Memory B cell (primary cell): ENCODE measurements at places on chromosomes 2 and 18.

DNA sequence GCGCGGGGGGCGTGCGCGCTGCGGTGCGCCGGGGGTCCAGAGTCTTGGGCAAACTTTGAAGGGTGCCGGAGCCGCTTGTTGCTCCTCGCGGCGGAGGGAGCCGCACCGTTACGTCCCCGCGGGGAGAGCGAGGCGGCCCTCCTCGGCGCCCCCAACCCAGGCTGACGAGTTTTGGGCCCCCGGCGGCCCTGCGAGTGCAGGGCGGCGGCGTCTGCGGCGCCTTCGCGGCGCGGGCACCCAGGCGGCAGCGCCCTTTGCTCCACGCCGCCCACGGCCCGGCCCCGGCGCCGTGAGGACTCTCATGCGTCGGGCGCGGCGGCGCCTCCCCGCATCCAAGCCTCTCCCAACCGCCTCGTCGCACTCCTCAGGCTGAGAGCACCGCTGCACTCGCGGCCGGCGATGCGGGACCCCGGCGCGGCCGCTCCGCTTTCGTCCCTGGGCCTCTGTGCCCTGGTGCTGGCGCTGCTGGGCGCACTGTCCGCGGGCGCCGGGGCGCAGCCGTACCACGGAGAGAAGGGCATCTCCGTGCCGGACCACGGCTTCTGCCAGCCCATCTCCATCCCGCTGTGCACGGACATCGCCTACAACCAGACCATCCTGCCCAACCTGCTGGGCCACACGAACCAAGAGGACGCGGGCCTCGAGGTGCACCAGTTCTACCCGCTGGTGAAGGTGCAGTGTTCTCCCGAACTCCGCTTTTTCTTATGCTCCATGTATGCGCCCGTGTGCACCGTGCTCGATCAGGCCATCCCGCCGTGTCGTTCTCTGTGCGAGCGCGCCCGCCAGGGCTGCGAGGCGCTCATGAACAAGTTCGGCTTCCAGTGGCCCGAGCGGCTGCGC lies 814 bp downstream of the FZD7 start:
- peak; percentile 45 for DNase-seq

DNA sequence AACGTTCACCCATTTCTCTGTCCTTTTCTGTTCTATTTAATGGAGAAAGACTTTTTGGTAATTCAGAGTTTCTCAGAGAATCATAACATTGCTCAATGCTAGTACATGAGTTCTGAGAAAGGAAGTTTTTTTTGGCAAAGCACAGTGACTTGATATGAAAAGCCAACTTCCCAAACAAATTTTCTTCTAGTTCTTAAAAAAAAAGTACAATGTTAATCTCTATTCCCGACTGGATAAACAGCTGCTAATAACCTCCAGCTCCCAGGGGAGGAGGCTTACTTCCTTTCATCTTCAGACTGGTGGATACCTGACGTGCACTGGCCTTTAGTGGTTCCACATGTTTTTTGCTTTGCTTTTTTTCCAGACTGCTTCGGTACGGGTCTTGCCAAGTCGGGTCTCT lies 284.6 kb upstream of the CCDC68 start:
- DNase-seq, result no peak

- DNase-seq, result no peak
Observed at GRCh38 chr2:173148520-173148919, 72.9 kb downstream of the MAP3K20 start.

DNA sequence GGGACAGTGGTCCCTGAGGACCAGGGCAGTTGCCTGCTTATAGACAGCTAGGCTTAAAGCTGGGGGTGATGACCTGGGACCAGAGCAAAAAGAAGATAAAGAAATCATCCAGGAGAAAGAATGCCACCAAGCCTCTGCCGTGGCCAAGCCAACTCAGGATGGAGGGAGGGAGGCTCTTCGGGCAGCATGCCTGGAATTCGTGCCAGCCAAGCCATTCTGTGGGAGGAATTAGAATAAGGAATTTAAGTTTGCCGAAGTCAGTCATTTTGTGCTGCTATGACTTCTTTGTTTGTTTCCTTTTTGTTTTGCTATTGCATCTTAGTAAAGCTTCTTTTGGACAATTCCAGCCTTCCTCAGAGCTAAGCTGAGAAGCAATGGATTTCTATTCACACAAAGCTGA lies 124.1 kb downstream of the EN1 start:
- no peak for DNase-seq

GRCh38 chr2:48343571-48344440 lies 186.1 kb upstream of the STON1 start:
- DNase-seq, result no peak

- DNase-seq, result no peak
Observed at GRCh38 chr2:64025741-64026140, 6.5 kb upstream of the VPS54 start.

- no peak for DNase-seq
Observed at GRCh38 chr18:40606996-40607395, 1348.0 kb upstream of the PIK3C3 start.

DNA sequence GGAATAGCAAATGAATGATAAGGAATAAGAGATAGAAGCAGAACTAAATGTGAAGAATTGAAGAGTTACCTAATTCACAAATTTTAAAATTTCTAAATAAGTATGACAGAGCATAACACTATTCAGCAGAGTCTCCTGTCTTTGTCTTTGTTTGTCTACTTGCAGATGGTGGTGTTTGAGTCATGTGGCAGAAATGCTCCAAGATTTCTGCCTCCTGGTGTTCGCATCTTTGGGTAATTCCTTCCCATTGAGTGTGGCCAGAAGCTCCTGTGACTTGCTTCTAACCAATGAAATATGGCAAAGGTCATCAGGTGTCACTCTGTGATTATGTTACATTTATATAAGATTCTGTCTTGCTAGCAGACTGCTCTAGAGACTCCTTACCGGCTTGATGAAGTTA lies 45.6 kb upstream of the GALNT3 start:
- DNase-seq, result no peak

GRCh38 chr2:167843217-167843616 lies 404.2 kb downstream of the STK39 start:
- DNase-seq, result no peak

DNA sequence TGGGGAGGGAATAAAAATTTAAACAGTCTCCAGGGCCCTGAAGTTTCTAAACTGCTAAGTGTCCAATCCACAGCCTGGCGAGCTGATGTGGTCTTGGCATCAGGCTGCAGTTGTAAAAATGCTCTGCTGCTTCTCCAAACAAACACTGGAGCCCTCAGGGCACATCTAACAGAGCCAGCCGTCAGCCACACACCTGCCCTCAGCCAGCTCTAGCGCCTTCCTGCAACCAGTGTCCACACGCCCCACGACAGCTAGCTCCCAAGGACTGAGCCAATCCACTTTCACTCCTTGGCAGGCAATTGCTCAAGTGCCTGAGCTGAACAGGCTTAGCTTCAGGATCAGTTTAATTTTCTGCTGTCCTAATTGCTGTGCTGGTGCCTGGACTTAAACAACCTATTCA lies 446.4 kb upstream of the RAB12 start:
- DNase-seq, result no peak

DNA sequence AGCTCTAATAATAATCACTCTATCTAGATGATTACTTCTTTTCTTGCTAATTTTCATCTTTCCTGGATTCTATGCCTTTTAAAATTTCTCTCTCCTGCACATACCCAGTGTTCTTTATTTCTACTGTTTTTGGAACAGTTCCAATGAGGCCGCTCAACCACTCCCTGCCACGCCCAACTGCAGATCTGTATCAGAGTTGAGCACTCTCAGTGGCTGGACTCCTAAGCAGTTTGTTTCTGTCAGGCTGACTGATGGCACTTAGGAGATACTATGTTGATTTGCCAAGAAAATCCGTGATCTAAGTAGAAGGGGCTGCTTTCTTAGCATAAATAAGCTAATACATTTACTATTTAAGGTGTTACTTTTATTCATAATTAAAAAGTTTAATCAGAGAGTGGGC lies 192.8 kb downstream of the ARHGAP15 start:
- no peak for DNase-seq

DNA sequence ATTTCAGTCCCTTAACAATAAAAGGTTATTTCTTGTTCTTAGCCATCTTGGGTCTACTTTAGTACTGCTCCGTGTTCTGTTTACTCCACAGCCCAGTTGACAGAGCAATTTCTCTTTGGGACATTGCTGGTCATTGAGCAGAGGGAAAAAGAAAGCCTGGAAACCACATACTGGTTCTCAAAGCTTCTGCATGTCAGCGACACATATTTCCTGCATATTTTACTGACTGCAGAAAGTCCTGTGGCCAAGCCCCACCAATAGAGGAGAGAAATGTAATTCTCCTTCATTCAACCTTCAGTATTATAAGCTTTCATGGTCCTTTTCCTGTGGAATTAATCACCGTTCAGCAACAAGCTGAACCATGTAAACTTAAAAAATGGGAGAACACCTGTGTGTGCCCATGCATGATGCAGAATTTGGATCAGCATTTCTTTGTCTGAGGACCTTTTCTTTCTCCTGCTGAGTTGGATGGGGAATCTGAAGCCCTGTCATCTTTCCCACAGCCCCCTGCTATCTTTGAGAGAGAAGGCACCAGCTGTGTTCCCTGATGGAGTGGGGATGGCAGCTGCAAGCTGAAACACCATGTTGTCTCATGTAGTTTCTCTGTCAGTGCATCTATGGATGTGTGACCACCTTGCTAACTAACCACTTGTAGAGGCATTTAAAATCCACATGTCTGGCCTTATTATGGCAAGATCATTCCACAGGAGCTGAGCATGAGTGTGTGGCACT lies 431.6 kb downstream of the MEIS1 start:
- DNase-seq, result no peak

DNA sequence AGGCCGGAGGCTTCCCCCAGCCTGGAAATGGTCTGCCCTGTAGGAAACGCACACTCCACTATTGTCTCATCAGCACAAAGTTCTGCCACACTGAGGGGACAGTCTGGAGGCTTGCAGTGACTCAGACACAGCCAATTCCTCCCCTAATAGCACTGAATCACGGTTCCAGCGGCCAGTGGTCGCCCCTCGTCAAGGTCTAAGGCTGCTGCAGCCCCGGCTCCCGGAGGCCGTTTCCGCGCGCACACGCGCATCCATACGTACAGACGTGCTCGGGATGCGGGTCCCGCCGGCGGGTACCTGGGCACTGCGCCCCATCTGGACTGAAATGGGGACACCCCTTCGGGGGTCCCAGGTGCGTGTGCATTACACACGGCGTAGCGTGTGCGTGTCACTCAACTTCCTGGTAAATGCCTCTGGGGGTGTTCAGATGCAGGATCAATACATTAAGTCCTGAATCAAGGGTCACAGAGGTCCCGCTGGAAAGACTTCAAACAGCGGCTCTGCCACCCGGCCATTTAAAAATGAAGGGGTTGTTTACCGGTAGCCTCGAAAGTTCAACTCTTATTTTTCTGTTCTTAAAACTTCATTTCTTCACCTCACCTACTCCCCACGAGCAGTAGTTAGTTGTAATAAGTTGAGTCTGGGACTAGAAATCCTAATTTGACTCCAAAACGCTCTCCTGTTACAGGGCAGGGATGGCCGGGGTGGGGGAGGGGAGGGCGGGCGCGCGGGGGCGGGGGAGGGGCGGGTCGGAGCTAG lies 572 bp upstream of the ZNF516 start:
- no peak for DNase-seq
